Stimulated activated CD8-positive, alpha-beta memory T cell treated with anti-CD3 and anti-CD28 coated beads, Interleukin-15, amount 100 ng/mL, for 24 hours (primary cell): ENCODE measurements at places on chromosomes 7 and 10.

GRCh38 chr7:40887099-40887498 lies 752.3 kb downstream of the SUGCT start:
- no peak for DNase-seq

GRCh38 chr10:102508506-102508905 lies 4.7 kb downstream of the SUFU start:
- DNase-seq = no peak

DNA sequence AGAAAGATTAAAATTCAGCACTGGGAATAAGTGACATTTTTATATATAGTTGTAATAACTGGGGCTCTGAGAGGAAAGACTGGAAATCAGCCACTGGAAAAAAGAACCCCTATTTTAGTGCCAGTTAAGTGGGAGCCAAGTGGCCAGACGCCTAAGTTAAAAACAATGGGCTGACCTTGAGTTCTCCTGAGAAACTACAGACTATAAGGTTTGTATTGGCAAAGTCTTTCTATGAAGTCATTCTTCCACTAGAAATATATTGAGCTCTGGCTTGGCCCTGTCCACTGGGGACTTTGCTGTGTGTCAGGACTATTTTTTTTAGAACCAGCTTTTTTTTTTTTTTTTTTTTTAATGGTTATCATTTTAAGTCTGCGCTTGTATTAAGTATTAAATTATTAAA lies 210.6 kb upstream of the FZD8 start:
- no peak for DNase-seq

DNA sequence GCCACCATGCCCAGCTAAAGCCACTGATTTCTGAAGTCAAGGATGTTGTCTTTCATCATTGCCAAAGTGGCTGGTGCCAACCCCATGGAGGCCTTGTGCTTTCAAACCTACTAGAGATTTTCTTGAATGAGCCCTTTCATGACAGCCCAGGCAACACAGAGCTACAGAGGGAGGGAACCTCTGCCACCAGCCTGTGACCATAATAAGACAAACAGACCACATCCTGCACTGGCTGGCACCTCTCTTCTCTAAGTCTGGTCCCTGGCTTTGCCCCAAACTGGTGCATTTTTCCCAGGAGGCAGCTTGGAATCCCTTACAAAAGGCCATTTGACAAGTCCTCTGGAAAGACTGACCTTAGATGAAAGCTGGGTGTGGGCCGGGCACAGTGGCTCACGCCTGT lies 348.8 kb downstream of the GALNT17 start:
- no peak for DNase-seq

DNA sequence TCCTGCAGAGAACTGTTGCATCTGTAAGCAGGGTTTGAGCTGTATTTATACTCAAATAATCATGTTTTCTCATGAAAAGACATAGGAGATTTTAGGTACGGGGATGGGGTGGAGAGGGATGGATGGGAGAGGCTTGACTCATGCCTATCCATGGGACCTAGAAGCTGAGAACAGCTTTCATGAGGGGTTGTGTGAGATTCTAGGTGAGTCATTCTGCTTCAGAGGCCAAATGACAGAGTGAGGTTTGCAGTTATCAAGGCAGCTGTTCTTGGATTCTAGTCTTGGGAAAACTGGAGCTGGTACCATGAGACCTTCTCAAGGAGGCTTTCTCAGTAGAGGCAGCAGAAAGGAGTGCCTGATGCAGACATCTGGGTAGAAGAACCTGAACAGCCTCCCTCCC lies 746.9 kb downstream of the TYW1 start:
- DNase-seq = no peak

DNA sequence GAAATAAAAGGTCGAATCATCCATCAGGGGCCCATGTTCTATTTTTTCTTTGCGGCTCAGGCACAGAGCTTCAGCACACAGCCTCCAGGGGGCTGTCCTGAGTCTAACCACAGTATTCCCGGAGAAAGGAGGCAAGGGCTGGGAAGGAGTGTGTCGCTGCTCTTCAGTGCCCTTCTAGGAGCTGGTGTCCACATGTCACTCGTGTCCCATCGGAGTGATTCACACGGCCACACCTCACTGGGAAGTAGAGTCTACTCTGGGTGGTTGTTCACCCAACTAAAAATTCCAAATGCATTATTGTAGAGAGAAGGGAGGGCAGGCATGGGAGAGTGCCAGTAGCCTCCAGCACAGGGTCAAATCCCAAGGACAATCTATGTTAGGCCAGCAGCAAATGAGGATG lies 114.8 kb upstream of the LANCL2 start:
- no peak for DNase-seq

GRCh38 chr10:60170250-60170649 lies 219.4 kb downstream of the ANK3 start:
- no peak for DNase-seq

DNA sequence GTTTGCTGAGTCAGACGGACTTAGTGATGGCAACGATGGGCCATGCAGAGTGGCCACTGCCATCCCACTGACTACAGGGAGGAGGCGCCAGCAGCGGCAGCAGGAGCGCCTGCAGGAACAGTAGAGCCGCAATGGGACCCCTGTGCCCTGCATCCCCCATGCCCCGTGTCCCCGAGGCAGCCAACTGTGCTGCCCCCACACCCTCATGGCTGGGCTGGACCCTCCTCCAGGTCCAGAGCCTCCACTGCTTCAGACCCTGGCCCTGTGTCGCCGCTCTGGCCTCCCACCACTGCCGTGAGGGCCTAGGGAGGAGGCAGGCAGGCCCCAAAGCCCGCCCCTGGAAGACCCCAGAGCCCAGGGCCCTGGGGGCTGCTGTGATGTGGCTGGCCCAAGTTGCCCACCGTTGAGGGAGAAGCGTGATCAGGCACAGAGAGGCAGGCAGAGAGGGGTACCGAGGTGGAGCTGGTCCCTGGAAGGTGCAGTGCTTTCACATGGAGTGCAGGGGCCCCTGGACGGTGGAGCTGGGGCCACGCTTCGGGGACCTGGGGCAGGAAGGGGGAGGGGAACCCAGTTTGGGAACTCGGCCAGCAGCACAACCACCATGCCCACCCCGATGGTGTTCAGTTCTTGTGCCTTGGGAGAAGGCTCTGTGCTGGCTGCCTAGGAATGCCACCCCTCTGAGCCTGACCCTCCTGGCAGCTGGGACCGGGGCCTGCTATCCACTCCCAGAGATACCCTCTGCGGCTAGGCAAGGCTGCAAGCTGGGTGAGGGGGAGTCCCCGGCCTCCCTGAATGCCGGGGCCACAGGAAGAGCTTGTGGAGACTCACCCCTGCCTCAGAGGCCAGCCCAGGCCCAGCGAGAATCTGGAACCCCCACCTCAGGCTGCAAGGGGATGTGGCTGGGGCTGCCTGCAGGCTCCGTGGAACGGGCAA lies 32.6 kb downstream of the DKK1 start:
- no peak for DNase-seq

DNA sequence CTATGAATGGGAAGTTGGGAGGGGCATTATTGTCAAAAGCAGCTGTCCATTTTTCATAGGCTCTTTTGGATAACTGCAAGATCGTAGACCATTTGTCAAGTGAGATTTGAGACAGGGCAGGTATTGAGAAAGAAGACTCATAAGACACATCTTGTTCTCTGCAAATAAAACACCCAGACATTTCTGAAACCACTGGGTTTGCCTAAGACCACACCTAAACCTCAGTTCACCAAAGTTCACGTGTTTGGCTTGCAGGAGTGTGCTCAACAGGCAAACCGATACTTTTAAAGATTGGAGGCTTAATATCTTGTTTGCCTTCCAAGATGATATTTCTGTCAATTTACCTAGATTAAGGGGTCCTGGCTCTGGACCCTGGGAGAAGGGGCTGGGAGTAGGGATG lies 628.4 kb downstream of the CALN1 start:
- DNase-seq = no peak

DNA sequence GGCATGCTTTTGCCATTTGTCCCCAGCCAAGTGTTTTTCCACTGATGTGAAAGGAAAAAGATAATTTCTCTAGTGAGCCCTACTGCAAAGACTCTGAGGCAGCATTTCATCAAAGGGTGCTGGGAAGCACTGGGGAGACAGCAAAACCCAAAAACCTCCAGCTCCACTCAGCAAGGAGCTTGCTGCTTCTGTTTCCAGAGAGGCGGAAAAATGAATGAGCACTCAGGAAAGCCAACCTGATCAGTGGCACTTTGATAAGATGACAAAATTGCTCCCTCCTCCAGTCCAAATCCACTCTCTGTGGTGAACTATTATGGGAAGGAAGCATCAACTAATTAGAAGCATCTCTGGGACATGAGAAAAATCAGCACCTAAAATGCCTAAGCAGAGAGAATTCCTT lies 68.2 kb downstream of the ATXN7L1 start:
- DNase-seq = no peak

DNA sequence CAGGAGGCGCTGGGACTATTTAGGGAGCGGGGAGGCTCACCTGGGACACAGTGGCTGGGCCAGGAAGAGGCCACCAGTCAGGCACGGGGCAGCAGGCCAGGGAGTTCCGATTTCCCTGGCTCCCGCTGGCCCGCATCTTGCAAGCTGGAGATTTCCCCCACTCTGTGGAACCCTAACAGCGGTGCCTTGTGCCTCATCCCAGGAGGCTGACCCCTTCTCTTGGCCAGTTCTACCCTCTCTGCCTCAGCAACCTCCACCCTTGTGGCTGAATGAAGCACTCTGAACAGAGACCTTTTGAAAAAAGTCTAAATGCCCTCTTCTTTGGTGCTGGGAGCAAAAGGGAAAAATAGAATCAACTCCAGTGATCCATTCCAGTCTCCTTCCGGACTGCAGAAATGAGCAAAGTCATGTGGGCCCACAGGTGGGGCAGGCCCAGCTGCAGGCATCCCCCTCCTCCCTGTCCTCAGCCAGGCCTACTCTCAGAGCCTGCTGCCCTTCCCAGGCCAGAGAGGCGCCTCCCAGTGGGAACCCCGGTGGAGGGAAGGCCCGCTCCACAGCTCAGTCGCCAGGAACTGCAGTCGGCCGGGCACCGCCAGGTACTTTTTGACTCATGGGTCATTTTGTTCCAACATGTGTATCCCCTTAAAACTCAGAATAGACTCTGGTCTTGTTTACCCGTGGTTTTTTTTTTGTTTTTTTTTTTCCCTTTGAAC lies 155.5 kb downstream of the ZNF248 start:
- no peak for DNase-seq

DNA sequence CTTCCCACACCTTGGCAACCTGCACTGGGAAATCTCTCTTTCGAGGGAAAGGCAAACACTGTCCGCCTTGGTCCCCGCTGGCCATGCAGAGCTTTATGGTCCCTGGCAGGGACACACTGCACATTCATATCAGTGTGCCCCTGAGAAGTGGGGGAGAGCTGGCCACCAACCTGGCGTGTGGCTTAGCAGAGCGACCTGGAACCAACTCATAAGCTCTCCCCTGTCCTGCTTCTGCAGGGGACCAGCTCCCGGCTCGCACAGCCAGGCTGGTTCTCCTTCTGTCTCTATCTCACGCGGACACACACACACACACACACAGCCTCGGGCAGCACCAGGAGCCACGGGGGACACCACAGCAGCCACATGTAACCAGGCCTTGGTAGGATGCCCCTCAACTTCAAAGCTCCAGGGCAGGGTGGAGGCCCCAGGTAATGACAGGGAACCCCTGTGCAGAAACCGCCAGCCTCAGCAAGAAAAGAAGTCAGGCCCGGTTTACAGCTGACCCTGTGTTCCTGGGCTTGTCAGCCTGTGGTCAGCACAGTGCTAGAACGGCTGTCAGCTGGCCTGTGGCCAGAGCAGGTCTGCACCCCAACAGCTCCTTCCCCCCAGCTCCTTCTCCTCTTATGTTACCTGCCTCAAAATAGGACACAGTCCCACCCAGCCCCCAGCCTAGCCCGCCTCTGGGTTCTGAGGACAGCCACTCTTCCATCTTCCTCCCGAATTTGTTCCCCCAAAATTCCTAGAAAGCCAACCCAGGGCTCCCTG lies 69.3 kb downstream of the OAT start:
- no peak for DNase-seq

DNA sequence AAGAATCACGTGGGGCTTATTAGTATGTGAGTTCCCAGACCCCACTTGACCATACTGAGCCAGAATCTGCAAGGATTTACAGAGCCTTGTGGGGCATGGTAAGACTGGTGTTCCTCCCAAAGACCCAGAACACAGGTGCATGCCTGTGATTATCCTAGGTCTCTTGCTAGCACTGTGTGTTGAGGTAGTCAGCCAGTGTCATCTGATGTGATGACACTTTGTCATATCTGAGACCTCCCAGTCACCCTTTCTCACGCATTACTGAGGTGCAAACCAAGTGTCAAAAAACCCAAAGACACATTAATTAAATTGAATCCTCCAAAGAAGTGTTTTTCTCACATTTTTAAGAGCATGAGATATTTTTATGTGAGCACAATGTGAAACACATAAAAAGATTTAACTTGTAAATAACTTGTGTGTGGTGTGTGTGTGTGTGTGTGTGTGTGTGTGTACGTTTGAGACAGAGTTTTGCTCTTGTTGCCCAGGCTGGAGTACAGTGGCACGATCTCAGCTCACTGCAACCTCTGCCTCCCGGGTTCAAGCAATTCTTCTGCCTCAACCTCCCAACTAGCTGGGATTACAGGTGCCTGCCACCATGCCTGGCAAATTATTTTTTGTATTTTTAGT lies 162.0 kb upstream of the PRPS1L1 start:
- DNase-seq = no peak

GRCh38 chr10:94102436-94102835 lies 108.7 kb downstream of the PLCE1 start:
- no peak for DNase-seq

DNA sequence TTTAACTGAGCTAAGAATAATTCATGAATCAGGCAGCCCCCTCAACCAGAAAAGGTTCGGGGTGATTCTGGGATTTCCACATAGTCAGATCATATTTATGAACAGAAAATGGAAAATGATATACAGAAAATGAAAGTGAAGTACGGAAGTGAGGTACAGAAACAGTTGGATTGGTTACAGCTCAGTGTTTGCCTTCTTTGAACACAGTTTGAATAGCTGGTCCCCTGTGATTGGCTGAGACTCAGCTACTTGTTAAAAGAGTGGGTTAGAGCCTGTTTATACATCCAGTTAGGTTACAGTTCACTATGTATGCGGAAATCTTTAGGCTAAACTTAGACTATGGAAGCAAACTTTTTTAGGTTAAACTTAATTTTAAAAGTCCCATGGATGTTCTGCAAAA lies 511.7 kb downstream of the PLXDC2 start:
- no peak for DNase-seq

- DNase-seq = no peak
These were observed 130.0 kb downstream of the CHRM2 start for GRCh38 chr7:136998495-136998894.

DNA sequence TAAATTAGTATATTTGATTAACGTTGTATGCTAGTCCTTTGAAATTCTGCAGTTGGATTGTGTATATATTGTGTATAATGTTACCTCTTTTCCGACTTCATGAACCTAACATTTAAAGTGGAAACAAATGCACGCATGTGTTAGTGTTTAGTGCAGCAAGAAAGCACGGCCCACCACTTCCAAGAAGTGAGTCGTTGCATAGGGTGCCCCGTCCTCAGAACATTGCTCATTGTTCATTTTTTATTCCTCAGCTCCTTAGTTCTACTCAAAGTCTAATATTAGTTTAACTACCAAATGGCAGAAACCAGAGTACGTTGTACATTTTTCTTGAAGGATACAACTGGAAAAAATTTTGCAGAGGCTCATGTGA lies 407.6 kb downstream of the AUTS2 start:
- DNase-seq = no peak
